Stimulated activated CD4-positive, alpha-beta T cell treated with anti-CD3 and anti-CD28 coated beads, Interleukin-4, amount 100 ng/mL, for 1 hour (primary cell): ENCODE measurements at places on chromosomes 7 and 10.

DNA sequence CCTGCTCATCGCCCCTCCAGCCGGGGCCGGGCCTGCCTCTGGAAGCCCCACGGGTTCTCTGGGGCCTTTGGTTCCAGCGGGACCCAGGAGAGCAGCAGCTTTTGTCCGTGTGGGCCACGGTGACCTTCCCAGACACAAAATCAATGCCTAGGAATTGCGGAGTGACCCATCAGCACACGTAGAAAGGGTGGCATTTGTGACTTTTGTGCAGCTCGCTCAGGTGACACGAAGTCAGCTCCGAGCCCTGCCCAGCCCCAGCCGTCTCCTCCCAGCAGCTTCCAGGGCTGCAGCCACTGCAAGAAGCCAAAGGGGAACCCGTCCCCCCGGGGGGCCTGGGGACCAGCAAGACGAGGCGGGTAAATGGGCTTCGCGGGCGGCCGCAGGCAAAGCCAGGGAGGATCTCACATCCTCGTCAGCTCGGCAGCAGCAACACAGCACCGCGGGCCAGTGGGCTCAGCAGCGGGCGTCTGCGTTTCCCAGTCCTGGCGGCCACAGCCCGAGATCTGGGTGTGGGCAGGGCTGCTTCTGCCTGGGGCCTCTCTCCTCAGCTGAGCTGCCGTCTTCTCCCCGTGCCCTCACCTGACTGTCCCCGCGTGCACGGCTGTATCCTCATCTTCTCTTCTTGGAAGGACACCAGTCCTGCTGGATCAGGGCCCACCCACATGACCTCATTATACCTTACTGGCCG, 88.5 kb downstream of the PAXIP1 start:
- no peak for DNase-seq

GRCh38 chr10:96840841-96841518, 8.9 kb downstream of the LCOR start:
- no peak for DNase-seq

- no peak for DNase-seq
Observed at GRCh38 chr10:102423372-102423968, 2.8 kb downstream of the FBXL15 start.

DNA sequence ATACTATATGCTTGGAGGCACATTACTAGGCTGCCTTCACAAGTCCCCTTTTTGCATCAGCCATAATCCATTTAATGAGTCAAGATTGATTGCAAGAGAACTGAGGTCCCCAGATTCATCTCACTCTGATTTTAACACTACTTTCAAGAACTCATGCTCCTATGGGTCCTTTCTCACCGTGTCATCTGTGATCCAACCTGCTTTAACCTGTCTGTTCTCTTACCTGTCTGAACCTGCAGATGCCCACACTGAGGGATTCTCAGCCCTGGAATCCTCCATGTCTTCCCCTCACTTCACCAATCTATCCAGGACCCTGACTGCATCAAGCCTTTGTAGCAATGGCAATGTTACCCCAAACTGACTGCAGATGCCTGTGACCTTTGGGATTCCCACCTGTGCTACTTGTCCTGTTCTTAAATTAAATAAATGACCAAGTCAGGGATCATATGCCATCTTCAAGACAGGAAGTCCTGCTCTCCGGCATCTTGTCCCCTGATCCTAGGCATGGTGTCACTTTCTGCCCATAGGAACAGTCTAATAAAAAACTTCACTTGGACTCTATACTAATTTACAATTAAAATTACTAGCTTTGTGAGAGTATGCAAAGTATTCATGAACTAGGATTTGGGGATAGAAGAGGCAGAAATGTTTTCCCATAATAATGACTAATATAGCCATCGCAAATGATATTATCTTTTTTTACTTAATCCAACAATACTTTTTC, 25.9 kb upstream of the GOT1 start:
- no peak for DNase-seq

GRCh38 chr7:152177681-152178404, 152.4 kb downstream of the GALNT11 start:
- no peak for DNase-seq

DNA sequence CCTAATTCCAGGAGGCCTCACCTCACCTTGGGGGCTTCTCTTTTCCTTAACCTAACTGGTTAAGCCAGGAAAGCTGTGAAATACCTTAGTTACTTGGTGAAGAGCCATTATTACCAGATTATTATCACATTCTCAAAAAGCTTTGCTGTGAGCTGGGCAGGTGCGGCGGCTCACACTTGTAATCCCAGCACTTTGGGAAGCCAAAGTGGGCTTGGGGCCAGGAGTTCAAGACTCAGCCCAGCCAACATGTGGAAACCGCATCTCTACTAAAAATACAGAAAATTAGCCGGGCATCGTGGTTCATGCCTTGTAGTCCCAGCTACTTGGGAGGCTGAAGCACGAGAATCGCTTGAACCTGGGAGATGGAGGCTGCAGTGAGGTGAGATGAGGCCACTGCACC, 102.4 kb upstream of the KLF6 start:
- DNase-seq: no peak

DNA sequence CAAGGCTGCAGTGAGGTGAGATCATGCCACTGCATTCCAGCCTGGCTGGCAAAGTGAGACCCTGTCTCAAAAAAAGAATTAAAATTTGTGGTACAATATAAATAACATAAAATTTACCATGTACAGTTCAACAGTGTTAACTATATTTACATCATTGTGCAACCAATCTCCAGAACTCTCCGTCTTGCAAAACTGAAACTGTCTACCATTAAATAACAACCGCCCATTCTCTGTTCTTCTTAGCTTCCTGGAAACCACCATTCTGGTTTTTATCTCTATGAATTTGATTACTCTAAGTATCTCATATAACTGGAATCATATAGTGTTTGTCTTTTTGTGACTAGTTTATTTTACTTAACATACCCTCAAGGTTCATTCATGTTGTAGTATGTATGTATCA, 167.6 kb downstream of the AUTS2 start:
- no peak for DNase-seq

DNA sequence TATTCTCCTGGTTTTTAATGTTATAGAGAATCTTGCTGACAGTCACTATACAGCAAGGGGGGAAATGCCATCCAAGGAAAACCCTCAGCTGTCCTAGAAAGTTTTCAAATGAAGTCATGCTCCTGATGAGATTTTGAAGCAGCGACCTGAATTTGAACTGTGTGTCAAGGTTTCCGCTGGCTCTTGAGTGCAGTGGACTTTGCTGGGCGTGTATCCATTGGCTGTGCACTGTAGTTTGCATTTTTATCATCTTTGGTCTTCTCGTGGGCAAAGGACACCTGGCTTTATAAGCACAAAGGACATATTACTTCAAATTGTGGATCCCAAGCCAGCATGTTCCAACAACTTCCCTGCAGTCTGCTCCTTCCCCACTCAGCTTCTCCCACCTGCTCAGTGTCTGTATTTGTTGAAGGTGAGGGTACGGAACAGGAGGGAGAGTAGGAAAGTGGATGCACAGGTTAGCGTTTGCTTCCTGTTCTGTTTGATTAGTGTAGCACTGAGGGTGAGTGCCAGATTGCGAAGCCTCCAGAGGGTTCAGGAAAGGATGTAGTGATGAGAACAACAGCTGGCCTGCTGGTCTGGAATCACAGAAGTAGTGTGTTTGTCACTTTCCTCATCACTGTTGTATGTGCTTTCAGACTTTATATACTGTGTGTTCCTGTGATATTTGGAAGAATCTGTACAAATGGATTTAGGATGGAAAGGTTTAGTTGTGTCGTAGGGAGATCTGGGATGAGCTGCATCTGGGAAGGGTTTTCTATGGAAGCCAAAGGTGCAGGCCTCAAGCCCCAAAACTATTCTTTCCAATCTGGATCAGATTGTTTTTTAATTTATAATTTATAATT, 204.8 kb downstream of the BMPER start:
- DNase-seq: no peak

DNA sequence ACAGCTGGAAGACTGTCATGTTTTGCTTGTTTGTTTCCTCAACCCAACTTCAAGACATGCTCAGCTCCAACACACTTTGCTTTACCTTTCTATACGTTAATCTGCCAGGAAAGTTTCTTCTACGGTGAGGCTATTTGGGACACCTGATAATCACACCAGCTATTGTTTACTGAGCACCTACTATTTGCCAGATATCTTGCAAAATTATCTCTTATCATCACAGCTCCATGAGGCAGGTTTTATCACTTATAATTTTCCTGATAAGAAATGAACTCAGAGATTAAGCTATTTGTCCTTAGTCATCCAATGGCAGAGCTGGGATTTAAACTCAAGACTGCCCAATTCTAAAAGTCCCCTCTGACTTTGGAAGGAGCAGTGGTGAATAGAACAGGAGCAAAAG, 117.4 kb downstream of the CREB5 start:
- DNase-seq: no peak

- DNase-seq: peak; percentile 58
Observed at GRCh38 chr7:43260980-43261878, 148.8 kb downstream of the HECW1 start.

DNA sequence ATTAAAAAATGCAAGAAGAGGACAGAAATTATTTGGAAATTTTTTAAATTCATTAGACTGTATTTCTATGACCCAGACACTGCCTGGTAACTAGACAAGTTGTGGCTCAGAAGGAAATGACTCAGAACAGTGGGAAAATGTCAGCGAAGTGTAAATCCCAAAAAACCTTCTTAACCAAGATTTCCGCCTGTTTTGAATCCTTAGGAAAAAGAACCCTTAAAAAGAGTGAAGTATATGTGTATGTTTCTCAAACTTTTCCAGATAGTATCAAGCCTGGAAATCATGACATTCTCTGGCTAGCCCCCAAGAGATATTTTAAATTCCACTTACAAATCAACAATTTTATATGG, 42.7 kb upstream of the PLXNA4 start:
- DNase-seq: no peak

DNA sequence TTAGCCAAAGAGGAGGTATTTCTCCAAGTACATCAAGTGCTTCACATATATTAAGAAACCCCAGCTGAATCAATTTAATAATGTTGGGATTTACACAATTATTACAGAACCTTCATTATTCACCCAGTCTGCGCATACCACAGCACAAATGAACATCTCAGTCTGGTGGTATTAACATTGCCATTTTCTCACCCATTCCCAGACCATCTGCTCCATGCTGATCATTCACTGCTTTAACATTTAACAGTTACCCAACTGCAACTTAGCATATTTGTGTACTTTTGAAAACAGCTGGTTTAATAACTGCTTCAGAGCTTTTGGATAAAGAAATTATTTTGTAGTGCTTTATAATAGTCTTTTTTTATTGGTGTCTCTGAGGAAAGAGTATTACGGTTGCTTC, 1072.1 kb downstream of the NXPH1 start:
- no peak for DNase-seq

GRCh38 chr7:130379921-130380860, at the start of gene CPA1:
Gene CPA1 (plus strand): TSS chr7:130380494. CDS start chr7:130380521, 27 bp downstream.
- DNase-seq: no peak

DNA sequence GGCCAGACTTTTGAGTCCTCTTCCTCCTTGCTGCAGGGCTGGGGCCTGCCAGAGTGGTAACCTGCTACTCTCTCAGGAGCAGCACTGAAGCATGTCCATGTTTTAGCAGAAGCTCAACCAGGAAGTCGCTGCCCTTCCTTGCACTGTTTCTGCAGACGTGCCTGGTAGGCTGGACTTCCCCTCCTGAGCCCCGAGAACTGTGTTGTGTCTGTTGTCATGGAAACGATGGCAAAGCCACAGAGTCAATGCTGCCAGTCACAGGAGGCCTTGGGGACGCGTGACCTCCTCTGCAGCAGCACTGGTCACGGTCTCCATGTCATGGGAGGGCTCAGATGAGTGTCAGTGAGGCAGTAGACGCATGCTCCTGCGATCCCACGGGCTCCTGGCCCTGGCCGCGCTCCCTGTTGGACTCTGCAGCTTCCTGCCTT, 145.5 kb downstream of the FANK1 start:
- DNase-seq: peak; percentile 52

DNA sequence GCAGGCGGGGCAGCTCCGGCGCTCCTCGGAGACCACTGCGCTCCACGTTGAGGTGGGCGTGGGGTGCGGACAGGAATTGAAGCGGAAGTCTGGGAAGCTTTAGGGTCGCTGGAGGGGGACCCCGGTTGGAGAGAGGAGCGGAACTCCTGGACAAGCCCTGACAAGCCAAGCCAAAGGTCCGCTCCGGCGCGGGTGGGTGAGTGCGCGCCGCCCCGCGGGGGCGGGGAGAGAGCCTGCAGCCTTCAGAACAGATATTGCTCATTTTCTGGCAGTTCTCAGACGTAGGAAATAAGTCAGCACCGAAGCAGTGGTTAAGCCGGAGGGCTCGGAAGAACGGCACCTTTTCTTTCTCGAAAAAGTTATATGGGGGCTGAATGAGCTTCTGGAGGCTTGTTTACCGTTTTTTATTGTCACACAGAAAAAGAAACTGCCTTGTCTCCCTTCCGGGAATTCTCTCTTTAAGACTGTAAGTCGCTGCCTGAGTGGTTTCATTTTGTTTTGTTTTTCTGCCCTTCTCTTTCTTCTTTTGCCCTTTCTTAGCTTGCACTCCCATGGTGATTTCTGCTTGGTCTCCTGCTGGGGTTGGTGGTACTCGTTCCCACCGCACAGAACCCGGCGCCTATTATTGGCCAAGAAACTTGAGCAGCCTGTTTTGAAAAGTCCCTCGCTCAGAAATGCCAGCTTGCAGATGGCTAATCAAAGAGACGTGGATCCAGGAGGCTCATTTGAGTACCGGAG, 732 bp downstream of the FAS start:
- peak; percentile 76 for DNase-seq

GRCh38 chr10:54853883-54854282, 52.9 kb upstream of the PCDH15 start:
- DNase-seq: no peak

GRCh38 chr7:115822380-115822779, 208.2 kb downstream of the TFEC start:
- no peak for DNase-seq

DNA sequence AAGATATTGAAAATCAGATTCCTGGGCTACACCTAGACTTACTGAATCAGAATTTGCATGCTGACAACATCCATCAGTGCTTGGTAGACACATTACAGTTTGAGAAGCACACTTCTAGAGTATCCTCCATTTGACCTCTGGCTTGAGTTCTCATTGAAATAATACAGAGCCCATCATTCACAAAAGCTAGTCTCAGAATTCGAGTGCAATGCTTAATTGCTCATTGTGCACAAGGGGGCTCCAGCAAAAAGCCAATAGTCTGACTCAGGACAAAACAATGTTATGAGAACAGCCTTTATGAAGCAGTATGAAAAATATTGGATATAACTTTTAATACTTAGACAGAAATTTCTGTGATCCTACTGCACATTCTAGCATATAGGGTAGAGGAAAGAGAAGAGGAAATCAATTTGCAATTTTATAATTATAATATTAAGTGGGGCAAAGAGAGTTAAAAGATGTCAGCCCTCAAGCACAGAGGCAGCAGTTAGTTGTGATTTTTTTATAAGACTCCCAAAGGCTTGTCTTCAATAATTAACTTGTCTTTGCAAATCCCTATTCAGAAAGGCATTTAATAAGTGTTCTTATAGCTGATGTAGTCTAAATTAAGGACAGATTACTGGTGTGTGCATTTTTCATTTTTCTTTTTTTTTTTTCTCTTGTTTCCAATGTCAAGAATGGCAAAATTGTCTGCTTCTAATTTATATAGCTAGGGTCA, 105.8 kb upstream of the ANK3 start:
- DNase-seq: no peak
